ENCODE measurements at places on chromosomes 1 and 21.
A peak's percentile ranks its signal among the peaks of the same experiment; 100 is the strongest.

DNA sequence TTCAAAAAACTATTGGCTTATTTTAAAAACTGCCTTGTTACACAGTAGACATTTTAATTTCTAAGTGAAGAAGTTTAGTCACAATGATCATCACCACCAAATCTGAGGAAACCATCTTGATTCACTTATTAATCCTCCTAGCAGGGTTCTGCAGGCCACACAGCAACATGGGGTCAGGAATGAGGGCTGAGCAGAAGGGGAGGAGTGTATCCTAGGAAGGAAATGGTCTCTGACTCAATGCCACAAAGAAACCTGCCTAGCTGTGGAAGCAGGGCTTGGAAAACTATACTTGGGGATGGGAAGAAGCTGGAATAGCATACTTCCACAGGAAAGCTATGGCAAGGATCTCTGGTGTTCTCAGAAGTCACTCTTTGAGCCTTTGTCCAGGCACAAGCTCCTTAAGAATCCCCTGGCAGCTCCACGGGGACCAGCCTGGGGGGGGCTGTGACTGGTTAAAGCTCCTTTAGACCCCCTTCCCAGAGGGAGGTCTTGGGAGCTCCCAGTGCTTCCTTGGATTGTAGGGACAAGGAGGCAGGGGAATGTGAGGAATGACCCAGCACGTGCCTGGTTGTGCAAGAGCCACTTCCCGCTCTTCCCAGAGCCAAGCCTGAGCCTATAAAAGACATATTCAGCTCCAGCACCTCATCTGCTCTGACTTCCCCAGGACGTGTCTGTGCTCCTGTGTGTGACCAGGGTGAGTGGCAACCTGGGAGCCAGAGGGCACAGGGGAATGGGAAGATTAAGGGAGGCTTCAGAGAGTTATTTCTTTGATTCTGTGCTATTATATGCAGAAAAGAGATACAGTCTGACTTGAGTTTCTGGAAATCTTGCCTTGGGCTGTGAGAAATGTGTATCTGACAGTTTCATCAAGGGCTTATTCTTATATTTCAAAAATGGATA lies at the start of gene LCE2A:
Gene LCE2A, plus strand, starts transcription at position 645 of the 900 bp plus-strand sequence. CDS start 557 bp downstream, outside the sequence.
- DNase-seq: no peak

DNA sequence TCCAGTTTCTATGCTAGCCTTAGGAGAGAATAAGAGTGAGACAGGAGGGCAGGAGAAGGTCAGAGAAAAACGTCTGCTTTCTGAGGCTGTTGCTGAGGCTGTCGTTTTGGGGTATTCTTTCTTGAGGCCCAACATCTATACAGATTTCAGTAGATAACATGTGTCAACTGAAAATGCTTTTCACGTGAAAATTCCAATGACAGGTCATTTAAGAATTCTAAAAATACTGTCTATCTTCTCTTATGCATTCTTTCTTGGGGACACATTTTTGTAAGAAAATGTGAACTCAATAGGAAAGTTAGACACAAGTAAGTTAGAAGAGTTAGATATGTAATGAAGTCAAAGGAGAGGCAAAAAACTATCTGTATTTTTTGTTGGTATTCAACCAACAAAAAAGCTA lies 150.8 kb downstream of the TGFB2 start:
- no peak for DNase-seq

GRCh38 chr1:101040666-101041065 lies 15.1 kb upstream of the DPH5 start:
- no peak for DNase-seq

DNA sequence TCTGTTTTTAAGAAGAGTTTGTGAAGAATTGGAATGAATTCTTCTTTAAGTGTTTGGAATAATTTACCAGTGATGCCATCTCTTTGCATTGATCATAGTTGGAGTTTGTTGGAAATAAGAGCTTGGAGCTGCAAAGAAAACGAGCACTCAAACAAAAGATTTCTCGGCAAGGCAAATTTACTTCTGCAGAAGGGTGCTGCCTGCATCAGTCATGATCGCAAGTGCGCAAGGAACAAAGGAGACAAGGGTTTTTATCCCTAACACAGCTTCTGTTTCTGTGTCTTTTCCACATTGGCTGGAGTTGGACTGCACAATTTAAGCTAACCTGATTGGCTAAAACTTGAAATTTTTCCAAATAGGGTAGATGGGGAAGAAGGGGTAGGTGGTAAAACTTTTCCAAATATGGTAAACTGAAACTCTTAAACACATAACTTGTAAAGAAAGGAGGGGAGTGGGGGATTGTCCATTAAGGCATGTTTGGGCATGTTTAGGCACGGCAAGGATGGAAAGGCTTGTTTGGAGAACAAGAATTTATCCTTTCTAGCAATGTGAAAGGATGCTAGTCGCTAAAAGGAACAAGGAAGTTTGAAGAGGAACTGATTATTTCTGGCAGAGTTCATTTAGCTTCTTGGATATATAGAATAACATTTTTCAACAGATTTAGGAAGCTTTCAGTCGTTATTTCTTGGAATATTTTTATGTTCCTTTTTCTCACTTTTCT lies 3.5 kb upstream of the AADACL4 start:
- DNase-seq: no peak

DNA sequence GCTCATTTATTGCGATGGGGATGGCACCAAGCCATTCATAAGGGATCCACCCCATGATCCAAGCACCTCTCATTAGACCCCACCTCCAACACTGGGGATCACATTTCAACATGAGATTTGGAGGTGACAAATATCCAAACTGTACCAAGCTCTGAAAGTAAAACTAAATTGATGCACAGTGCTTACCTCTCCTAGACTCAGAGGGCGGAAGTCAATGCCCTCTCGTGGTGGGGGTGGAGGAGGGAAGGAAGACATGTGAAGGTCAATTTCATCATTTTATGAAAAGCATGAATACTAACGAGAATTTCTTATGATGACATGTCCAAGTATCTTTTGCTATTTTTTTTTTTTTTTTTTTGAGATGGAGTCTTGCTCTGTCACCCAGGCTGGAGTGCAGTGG lies 120.0 kb downstream of the PGBD5 start:
- DNase-seq: no peak

DNA sequence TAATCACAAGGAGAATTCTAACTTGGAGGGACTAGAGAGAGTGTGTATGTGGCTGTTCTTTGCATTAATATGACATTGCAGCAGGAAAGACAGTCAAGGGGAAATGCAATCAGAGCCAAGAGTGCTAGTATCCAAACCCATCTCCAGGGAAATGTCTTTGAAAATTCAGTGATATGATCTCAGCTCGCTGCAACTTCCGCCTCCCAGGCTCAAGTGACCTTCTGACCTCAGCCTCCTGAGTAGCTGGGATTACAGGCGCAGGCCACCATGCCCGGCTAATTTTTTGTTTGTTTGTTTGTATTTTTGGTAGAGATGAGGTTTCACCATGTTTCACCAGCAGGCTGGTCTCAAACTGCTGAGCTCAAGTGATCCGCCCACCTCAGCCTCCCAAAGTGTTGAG lies 16.3 kb downstream of the VASH2 start:
- DNase-seq: no peak

DNA sequence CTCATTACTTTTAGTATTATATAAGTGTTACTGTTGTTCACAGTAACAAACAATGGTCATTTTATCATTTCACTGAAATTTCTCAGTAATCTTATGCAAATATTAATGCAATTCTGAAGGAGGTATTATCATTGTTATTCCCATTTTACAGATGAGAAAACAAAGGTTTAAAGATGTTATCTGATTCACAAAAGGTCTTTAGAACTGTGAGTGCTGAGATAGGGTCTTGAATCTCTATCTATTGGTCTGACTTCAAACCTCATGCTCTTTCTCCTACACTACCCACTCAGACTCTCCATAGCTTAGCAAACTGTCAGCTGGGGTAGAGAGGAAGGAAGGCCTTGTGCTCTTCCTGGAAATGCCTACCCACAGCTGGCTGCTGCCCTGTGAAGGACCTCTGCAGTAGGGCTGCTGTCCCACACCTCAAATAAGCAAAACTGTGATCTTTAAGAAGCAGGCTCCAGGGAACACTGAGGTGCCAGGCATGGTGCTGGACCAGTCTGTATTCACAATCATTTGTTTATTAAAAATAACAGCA lies 6.2 kb upstream of the OSCP1 start:
- no peak for DNase-seq

DNA sequence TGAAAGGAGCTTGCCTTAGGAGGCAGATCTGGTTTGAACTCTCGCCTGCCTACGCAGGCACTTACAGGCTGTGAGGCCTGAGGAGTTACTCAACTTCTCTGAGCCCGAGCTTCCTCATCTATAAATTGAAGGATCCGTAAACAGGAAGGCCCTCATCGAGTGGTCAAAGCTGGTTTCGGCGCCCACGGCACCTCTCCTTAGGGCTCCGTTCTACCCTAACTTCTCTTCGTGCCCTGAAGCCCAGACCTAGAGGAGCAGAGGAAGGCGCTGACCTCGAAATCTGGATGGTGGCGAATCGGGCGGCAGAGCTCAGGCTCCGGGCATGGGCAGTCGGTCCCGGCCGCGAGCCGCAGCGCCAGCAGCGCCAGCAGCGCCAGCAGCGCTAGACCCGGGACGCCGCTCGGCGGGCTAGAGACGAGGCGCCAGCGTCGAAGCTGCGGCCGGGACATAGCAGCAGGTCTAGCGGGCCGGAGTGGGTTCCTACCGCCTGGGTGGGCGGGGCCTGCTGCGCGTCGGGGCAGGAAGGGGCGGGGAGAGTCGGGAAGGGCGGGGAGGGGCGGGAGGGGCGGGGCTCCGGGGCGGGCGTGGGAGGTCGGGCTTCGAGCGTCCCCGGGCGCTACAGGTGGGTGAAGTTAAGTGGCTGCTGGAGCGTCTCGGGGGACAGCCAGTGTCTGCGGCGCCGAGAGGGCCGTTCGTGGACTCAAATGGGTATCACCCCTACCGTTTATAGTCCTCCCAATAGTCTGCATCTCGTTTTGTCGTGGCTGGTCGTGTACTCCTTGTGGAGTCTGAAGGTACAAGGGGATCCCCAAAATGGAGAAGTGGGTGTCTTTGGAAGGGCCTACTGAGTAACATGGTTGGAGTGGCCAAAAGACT lies at the start of gene CTBS:
Gene CTBS, minus strand, starts transcription at position 474 of the 876 bp plus-strand sequence. Its CDS starts 25 bp downstream, at position 449.
- DNase-seq: peak; percentile 67

- no peak for DNase-seq
Observed at GRCh38 chr1:161719325-161719611, 2.1 kb upstream of the FCRLB start.

- no peak for DNase-seq
Observed at GRCh38 chr1:35886577-35887431, 3.8 kb downstream of the AGO1 start.

GRCh38 chr1:21938732-21939538 lies 1.8 kb upstream of the HSPG2 start:
- DNase-seq: no peak

DNA sequence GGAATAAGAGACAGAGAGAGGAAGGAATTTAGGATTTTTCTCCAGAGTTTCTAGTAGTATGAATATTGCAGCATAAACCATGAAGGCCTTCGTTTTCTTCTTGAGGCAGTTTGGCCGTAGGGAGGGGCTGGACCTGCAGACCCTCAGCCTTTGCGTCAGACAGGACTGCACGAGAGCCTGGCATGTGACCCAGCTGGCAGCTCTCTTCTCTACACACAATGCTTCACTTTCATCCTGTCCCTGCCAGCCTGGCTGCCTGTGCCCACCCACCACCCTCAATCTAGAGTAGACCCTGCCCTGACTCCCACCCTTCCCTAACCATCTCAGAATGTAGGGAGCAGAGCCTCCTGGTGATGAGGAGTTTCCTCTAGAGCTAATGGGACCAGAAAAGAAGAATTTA lies 1.6 kb downstream of the CA14 start:
- DNase-seq: no peak

GRCh38 chr1:84107955-84108354 lies 36.1 kb upstream of the PRKACB start:
- no peak for DNase-seq

GRCh38 chr1:246875041-246876026 lies 56.4 kb downstream of the AHCTF1 start:
- no peak for DNase-seq

DNA sequence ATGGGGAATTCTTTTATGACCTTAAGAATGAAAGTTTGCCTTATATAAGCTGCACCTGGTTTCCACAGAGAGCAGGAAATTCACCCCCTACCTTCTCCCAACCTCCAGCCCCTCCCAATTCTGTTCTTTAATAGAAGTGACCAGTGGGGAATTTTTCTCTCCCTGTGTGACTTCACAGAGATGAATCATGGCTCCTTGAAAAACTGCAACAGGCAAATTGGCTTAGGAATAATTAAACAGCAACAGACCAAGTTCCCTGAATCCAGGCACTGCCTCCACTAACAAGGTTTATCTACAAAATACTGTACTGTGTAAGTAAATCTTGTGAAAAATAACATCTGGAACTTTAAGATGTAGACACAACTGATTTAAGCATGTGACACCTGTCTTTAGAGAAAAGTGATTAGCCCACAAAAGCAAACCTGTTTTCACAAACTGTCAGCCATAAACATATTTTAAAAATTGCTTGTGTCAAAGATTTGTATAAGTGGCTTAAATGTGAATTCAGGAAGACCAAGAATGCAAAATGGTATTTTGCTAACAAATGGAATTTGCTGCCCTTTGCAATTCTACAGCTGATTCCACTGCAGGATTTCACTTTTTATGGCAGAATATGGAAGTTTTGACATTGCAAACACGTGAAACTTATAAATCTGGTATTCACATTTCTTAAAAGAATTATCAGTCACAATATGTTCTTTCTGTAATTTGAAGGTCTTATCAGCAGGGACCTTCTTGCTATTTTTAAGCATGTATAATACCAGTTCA lies 54.0 kb downstream of the ALG14 start:
- no peak for DNase-seq

GRCh38 chr1:206935491-206936067 lies 10.7 kb downstream of the PIGR start:
- DNase-seq: no peak

- no peak for DNase-seq
Observed at GRCh38 chr1:40353082-40353481, 20.4 kb upstream of the SMAP2 start.

GRCh38 chr21:34018185-34018584 lies 55.2 kb upstream of the MRPS6 start:
- no peak for DNase-seq
